ENCODE measurements at places on chromosomes 11 and 22.

DNA sequence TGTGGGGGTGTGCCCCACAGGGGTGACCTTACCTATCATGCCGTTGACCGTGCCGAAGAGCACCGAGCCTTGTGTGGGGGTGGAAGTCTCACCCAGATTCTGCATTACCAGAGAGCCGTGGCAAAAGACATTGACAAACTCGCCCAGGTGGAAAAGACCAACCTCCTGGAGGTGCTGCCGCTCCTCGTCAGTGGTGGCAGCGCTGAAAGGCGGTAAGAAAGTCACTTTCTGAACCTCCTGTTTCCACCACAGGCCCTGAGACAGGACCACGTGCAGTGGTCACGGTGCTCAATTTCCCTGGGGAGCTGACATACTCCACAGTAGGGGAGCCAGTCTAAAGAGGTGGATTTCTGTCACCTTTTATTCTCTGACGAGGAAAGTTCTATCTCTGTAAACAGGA, 7.4 kb upstream of the VWCE start:
- DNase-seq = no peak

DNA sequence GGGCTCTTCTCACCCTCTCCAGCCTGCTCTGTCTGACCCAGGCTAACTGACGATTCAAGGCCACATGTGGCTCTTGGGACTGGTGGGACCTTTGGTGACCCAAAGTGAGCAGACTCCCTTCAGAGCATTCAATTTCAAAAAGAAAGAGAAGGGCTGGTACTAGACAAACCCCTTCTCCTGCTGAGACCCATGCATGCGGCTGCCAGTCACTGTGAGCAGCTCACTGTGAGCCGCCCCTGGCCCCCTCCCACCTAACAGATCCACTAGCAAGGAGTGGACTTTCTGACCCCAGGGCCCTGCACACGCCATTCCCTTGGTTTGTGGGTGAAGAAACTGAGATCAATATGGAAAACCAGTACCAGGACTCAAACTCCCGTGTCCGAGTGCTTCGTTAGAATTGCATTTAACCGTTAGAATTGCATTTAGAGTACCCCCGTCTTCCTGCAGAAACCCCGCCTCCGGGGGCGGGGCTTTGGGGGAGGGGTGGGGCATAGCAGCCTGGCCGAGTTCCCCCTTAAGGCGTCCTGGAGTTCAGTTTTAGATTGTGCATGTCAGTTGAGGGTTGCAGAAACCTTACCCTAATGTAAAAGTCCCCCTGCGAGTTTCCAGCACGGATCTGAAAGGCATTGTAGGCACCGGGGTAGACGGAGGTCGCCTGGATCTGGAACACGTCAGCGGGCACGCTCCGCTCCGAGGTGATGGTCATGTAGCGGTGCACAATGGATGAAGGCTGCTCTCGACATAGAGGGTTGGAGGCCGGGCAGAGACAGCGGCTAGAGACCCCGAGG, 5.1 kb downstream of the EFEMP2 start:
- DNase-seq = no peak

- DNase-seq = no peak
Observed at GRCh38 chr11:16393340-16393739, 37.0 kb upstream of the SOX6 start.

GRCh38 chr11:15349413-15349812, 234.7 kb downstream of the INSC start:
- no peak for DNase-seq

DNA sequence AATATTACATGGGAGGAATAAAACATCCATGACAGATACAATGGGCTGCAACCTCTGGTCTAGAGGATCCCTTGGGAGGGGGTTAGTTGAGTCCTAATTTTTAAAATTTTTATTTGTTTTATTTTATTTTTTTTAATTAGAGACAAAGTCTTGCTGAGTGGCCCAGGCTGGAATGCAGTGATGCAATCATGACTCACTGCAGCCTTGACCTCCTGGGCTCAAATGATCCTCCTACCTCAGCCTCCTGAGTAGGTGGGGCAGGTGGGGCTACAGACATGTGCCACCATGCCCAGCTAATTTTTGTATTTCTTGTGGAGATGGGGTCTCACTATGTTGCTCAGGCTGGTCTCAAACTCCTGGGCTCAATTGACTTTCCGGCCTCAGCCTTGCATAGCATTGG, 43.1 kb downstream of the FDX1 start:
- DNase-seq = no peak

Measured in effector CD8-positive, alpha-beta T cell (primary cell).